ENCODE measurements at places on chromosomes 4 and X. TPM values are rescaled to one million over a fixed set of nuclear protein-coding genes. Genes with fewer than 3 reads are reported as not detected.

- no peak overlapping the region for H3K27ac ChIP-seq
- DNase-seq = no peak
- no peaks in the 10 kb centered on the region for H3K36me3 ChIP-seq
- peaks cover 3% of the 10 kb centered on the region for H3K27me3 ChIP-seq
- no peak overlapping the region for H3K4me3 ChIP-seq
These were observed 6.8 kb upstream of the XAGE3 start for GRCh38 chrX:52874661-52875060.

- DNase-seq = no peak
- no peak overlapping the region for H3K4me3 ChIP-seq
- no peaks in the 10 kb centered on the region for H3K36me3 ChIP-seq
- H3K27me3 ChIP-seq = no peaks in the 10 kb centered on the region
- H3K27ac ChIP-seq = no peak overlapping the region
These were observed 5.4 kb upstream of the NAA11 start for GRCh38 chr4:79331126-79331876.

DNA sequence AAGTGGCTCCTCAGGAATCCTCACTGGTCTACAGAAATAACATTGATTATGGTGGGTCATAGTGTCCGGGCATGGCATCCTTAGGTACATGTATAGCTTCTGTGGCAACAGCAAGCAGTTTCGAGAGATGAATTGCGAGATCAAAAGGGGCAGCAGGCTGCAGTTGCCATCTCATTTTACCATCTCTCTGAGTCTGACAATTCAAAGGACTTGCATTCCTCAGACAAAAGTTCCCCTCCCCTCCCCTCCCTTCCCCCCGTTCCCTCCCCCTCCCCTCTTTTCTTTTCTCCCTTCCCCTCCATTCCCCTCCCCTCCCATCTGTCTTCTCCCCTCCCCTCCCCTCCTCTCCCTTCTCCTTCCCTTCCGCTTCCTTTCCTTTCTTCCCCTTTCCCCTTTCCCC lies 70.2 kb downstream of the MTNR1A start:
- H3K27me3 ChIP-seq = no peaks in the 10 kb centered on the region
- H3K36me3 ChIP-seq = no peaks in the 10 kb centered on the region
- H3K4me3 ChIP-seq = no peak overlapping the region
- DNase-seq = peak; percentile 40
- peaks cover 19% of the 10 kb centered on the region for H3K4me1 ChIP-seq
- peak overlapping the region; percentile 78 for H3K27ac ChIP-seq

The LRCH2 gene
- 24.9 TPM for total RNA-seq

All from neural progenitor cell (in vitro differentiated cells).